GM23338 (cell line): ENCODE measurements at places on chromosomes 12 and 14.

DNA sequence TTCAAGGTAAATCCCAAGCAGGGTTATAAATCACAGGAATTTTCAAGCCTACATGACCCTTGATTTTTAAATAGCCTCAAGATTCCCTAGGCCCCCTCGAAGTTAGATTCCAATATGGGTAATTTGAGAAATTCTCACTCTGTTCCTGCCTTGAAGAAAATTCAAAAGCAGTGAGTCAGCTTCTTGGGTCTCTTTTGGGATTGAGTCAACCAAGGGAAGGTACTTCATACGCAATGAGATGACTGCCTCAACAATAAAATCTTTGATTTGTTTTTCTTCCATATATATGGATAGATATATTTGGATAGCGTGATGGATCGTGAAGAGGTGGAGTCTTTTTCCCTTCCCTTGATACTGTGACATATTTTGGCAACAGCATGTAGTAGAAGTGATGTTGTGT lies 180.4 kb upstream of the ATP2B1 start:
- DNase-seq = no peak

GRCh38 chr14:82724316-82724715 lies 1190.7 kb upstream of the SEL1L start:
- DNase-seq = no peak

GRCh38 chr12:356276-356988 lies 32.7 kb downstream of the KDM5A start:
- DNase-seq = no peak

GRCh38 chr12:1852076-1852475 lies 31.7 kb downstream of the LRTM2 start:
- DNase-seq = no peak

DNA sequence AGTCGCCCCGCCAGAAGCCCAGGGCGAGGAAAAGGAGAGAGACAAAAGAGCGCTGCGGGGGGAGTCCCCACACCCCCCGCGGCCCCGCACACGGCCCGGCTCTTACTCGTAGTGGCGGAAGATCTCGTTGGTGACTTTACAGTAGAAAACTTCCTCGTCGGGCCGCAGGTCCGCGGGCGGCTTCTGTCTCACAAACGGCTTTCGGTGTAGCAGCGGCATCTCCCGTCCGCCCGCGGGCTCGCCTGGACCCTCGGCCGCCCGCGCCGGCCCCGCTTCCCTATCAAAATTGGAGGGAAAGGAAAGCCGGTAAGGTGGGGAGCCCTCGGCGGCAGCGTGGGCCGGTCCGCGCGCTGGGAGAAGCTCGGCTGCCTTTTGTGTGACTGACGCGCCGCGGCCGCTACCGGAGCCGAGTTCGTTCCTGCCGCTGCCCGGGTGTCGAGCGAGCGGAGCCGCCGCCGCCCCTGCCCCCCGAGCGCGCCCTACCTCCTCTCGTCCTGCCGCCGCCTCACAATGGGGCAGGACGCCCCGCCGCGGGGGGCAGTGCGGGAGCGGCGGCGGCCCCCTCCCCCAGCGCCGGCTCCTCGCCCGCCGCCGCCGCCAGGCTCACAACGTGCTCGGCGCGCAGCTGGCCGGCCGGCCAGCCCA lies 652 bp downstream of the BAZ1A start:
- DNase-seq = peak; percentile 79

DNA sequence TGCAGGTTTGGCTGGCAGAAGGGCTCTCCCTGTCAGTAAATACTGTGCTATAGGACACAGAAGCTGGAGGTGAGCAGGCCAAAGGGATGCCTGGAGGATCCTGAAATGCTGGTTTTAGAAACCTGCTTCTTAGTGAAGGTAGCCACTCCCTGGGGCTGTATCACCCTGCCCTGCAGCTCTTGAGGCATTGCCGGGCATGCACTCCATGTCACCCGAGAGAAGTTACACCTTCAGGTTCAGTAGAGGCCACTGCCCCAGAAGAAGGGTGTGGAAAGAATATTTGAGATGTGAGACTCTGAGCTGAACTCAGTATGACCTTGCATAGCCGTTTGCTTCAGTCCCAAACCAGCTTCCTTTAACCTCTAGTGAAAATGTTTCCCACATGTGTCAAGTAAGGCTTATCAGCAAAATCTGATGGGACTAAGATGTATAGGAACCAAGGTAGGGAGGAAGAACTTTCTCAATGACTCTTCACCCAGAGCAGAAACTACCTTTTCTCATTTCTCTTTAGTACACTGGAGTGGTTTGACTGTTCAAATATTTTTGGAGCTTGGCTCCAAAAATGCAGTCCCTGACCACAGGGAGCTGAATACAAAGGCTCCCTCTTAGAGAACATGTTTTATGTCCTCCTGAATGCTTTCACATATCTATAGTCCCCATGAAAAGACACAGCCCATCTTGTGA lies 164.5 kb upstream of the DYRK2 start:
- no peak for DNase-seq

DNA sequence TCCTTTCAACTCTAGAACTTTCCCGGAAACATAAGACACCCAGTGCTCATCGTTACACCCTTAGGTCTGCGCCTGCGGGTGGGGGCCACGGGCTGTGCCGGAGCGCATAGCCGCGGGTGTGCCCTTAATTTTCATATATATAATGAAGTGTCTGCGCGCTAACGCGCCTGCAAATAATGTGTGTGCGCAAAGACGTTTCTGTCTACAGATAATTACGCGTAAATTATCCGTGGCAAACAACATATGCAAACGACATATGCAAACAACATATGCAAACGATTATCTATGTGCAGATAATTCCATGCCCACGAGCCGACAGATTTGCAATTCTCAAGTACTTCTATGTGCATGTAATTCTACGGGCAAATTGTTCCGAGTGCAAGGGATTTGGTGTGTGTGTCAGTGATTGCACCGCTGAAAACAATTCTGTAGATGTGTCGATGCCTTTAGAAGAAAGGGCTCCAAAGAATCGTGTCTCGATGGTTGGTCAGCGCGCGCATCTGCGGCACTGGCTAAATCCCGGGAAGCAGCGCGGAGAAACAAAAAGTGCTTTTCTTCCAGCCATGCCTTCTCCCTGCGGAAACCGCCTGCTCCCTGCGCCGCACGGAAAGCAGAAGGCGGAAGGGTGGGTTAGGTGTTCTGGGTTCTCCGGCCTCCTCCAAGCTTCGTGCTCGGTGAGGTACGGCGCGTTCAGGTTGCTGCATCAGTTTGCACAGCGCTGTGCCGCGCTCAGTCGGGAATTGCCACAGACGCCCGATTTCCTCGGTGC lies 34.5 kb upstream of the TBX5 start:
- DNase-seq = peak; percentile 72

GRCh38 chr14:51701951-51702350 lies 50.2 kb downstream of the FRMD6 start:
- DNase-seq = peak; percentile 19
